ENCODE measurements at places on chromosomes 1 and 21. TPM values are rescaled to one million over a fixed set of nuclear protein-coding genes. Genes with fewer than 3 reads are reported as not detected.

Gene SERBP1
- total RNA-seq: 289 TPM

Gene C1orf94
- total RNA-seq: not detected

Gene TCHHL1
- not detected for total RNA-seq

Gene MYOM3
- 284 TPM for total RNA-seq

GRCh38 chr1:244280201-244280600 lies 171.5 kb downstream of the ADSS2 start:
- DNase-seq: no peak

DNA sequence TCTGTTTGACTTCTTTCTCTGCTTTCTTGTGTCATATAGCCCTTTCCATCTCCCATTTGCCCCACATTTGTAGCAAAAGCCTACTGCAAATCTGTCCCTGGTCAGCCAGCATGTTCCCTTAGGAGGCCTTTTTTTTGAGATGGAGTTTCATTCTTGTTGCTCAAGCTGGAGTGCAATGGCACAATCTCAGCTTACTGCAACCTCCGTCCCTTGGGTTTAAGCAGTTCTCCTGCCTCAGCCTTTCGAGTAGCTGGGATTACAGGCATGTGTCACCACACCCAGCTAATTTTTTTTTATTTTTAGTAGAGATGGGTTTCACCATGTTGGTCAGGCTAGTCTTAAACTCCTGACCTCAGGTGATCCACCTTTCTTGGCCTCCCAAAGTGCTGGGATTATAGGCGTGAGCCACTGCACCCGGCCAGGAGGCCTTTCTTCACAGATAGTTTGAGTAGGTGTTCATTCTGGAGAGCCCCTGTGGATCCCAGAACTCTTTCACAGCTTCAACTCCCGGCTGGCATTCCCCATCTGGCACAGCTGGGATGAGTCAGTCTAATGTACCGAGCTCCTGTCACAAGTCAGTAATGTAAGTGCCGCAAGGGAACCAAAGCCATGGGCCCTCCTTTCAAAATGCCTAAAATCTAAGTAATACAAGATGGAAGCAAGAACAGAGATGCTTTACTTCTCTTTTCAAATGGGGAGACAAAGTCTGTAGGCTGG lies 9.4 kb upstream of the NHLH1 start:
- no peak for DNase-seq

DNA sequence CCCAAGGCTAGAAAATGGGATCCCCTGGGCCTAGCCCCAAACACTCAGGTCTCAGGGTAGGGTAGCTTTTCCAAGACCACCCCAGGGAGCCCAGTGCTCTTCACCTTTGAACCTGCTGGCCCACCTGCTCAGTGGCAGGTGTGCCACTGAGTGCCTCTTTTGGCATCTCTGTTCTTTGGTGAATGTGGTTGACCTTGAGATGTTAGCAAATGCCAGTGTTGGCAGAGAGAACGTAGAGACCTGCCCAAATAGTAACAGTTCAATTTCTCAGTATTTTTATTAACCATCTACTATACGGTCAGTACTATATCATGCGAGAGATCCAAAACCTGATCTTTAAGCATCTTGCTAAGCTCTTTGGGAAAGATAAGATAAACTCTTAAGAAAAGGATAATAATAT lies 128.2 kb downstream of the PEX14 start:
- DNase-seq: no peak

GRCh38 chr21:33070744-33070997 lies 730 bp downstream of the OLIG1 start:
- DNase-seq: no peak

DNA sequence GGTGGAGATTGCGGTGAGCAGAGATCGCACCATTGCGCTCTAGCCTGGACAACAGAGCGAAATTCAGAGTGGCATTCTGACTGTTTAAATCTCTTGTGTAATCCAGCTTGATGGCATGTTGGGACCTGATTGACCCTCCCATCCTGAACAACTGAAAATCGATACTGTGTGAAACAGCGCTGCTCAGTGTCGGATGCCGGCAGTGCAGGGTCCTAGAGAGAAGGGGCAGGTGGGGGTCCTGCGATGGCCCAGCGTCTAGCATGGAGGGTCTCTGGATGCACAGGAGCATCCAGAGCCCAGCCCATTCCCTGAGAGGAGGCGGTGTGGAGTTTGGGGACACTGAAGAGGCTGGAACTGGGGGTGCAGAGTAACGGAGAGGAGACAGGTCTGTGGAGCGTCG lies 15.8 kb downstream of the AGT start:
- no peak for DNase-seq

Measured in psoas muscle (tissue), 8 donors.